ENCODE measurements at places on chromosomes 13 and 19.
A peak's percentile ranks its signal among the peaks of the same experiment; 100 is the strongest.

GRCh38 chr19:39796000-39796498 is 17.4 kb downstream of the LEUTX start:
- DNase-seq, result peak; percentile 51

- peak; percentile 52 for DNase-seq
Measured at GRCh38 chr19:13241231-13242104, 91.3 kb downstream of the IER2 start.

- no peak for DNase-seq
Measured at GRCh38 chr13:99421758-99422585, 79.3 kb upstream of the TM9SF2 start.

DNA sequence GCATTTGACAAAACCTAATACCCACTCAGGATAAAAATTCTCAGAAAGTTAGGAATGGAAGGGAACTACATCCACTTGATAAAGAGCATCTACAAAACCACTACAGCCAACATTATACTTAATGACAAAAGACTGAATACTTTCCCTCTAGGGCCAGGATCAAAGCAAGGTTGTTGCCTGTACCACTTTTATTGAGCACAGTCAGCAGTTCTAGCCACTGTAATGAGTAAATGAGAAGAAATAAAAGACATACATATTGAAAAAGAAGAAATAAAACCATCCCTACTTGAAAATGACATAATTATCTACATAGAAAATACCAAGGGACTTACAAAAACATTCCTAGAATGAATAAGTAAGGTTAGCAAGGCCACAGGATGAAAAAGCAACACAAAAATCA is 194.8 kb upstream of the ZNF507 start:
- no peak for DNase-seq

DNA sequence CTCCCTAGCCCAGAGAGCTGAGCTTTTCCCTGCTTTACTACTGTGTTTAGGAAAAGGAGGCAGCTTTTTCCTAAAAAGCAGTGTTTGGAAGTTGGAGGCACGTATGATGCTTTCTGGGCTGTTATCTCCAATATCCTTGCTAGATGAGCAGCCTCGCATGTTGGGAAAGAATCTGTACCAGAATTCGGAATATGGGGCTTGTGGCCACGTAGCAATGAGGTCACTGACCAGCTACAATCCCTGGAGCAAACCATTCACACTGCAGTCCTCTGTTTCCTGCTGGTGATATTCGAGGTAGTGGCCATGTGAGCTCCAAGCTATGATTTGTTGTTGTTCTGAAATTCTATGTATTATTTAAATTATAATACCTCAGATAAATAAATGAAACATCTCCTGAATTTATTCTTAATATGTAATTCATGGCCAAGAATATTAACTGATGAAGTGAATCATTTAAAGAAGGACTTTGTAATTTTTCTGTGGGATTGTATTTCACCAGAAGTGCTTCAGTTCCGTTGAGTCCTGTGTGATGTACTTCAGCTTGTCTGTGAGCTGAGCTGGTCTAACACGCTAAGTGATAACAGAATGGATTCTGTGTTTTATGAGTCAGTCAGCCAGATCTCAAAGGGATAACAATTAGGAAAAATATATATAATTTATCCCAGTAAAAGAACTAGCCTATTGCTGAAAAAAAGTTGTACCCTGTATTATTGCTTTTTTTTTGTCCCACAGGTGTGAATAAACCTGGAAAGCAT is 319.5 kb downstream of the SHISA2 start:
- DNase-seq, result no peak

GRCh38 chr13:48977286-48977625 is 1.5 kb downstream of the FNDC3A start:
- no peak for DNase-seq

- DNase-seq, result no peak
Measured at GRCh38 chr19:49366110-49366509, 2.4 kb downstream of the DKKL1 start.

DNA sequence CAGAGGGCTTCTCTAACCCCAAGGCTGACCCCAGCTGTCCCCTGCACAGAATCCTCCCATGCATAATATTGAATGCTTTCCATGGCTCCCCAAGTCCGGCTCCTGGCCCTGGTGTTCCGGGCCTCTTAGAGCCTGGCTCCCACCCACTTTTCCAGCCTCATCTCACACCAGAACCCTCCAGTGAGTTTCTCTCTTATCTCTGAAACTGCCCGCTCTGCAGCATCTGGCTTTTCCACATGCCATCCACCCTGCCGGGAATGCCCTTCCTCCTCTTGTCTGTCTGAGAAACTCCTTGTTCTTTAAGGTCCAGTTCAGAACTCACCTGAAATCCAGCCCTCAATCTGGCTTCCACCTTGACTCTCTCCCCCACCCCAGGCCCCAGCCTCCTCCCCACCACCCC is 6.8 kb downstream of the SYNGR4 start:
- DNase-seq, result no peak

DNA sequence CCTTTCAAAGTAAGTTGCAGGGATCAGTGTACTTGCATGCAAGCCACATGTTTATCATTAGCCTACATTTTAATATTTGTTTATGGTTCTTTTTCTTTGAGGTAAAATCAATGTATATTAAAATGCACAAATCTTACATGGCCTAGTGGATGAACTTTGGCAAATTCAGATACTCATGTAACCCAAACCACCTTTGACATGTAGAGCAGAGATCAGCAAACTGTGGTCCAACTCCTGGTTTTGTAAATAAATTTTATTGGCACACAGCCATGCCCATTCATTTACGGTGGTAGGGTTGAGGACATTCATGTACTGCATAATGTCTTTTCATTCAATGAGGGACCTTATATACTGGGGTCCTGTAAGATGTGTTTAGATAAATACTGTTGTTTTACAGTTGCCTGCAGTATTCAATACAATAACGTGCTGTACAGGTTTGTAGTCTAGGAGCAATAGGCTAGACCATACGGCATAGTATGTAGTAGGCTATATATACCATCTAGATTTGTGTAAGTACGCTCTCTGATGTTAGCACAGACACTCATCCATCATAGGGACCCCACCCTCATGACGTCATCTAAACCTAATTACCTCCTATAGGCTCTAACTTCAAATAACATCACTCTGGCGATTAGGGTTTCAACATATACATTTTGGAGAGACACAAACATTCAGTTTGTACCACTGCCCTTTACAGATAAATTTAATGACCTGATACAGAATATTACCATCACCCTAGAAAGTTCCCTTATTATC is 5.7 kb downstream of the NDFIP2 start:
- DNase-seq, result no peak

DNA sequence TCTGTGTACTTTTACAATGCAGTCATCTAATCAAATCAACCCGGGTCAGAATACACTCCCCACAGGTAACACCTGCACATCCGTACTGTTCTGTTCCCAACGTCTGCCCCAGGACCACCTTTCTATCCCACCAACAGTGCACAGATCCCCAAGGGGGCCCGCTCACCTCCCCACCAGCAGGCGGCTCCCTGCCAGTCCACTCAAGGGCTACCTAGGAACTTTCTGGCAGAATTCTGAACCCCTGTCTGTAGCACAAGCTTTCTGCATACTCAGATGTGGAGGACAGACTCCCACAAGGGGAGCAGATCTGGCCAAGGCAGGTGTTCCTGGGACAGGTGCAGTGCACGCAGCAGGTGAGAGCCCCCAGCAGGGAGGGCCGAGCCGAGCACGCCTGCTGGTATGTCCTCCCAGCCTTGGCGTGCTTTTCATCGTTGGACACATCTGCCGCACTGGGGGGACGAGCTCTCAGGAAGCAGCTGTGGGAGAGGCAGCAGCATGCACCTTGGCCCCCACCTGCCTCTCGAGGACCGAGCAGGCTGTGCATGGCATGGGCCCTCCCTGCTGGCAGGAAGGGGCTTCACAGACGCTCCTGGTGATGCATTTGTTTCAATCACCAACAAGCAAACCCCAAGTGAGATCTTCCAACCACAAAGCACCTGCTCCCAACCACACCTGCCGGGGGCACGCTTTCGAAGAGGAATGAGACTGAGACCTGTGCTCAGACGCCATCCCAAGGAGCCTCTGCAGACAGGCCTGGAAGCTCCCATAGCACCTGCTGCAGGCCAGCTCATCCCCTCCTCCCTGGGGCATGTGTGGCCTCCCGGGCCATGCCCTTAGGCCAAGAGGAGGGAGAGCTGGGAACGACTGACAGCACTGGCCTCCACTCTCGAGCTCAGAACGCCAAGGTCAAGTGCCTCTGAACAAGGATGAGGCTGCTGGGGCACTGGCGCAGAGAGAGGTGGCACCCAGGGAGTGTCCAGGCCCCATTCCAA is 35.9 kb downstream of the RAB20 start:
- DNase-seq, result no peak

DNA sequence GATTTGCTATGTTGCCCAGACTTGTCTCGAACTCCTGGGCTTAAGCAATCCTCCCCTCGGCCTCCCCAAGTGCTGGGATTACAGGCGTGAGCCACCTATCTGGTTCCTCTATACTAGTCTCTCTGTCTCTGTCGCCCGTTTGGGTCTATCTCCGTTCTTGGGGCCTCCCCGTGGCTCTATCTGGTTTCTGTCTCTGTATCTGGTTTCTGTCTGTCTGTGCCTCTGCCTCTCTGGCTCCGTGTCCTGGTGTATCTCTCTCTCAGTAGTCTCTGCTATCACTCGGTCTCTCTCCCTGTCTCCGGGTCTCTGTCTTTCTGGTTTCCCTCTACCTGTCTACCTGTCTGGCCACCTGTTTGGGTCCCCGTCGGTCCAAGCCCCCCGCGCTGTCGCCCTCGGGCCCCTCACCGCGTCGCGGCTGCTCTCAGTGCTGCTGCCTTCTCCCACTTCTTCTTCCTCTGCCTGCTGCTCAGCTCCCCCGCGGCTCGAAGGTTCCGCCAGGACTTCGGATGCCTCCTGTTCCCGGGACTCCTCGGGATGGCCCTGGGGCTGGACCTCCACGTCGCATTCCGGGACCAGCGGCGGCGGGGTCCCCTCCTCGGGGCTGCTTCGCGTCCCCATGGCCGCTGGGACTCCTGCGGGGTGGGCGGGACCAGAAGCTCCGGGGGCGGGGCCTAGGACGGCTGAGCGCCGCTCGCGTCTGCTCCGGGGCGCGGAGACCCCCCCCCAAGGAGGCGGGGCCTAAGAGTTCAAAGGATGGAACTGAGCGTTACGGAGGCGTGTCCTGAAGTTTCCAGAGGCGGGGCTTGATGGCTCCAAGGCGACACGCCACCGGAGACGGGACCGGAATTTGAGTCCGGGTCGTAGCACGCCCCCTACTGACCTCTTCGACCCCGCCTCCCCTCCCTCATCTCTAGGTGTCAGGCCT is 783 bp downstream of the PHLDB3 start:
- peak; percentile 97 for DNase-seq

- DNase-seq, result no peak
Measured at GRCh38 chr19:19514215-19514657, 1.1 kb downstream of the TSSK6 start.

GRCh38 chr13:78780708-78781107 is 121.8 kb upstream of the OBI1 start:
- no peak for DNase-seq

GRCh38 chr13:60331249-60332012 is 65.6 kb upstream of the TDRD3 start:
- DNase-seq, result no peak

GRCh38 chr13:80473695-80474094 is 132.8 kb upstream of the SPRY2 start:
- no peak for DNase-seq

DNA sequence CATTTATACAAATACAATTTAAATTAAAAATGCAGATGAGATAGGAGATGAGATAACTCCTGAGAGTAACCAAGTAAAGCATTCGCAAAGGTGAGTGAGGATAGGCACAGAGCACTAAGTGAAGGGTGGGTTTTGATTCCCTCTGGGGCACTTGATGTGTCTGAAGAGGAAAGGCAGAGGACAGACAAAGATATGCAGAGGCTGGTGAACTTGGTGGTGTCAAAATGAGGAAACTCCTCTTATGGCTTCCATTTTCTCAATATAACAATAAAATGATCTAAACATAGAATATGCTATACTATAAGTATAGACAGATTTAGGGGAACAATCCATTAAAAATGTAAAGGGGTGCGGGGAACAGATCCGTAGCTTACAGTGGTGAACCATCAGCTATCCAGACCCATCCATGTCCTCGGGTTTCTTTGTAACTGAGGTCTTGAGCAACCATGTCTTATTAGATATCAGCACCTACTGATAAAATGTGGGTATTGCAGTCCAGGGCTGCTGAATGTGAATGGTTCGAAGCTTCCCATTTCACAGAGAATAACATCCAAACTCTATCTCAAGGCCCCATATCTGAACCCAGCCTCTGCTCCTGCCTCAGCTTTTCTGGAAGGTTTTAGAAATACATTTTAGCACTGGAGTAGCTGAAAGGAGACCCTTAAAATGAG is 73.9 kb upstream of the SLC10A2 start:
- DNase-seq, result peak; percentile 37

DNA sequence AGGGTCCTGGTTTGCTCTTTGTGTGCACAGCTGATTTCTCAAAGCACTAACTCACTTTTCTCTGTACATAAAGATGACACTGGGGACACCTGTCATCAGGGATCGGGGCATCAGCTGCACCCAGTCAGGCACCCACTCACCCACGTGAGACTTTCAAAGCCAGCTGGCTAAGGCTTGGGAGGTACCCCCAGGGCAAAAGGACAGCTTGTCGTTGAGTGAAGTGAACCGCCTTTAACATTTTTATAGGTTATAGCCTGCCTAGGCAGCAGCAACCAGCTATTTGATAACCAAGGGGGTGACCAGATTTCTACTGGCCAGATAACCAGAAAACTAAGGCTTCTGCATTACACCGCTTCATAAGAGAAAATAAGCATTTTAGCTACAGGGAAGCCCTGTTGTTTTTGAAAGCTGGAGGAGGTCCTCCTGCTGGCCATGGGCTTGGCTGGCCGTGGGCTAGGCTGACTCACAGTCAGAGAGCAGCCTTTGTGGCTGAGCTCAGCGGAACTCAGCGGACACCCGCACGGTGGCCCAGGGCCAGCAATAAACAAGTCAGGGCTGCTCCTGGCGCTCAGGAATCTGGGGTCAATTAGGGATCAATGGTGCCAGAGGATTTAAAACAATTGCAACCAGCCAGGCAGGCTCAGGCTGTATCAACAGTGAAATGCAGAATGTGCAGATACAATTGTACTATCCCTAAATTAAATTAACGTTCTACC is 57.1 kb downstream of the ALOX5AP start:
- peak; percentile 50 for DNase-seq
